ENCODE measurements at places on chromosomes 1 and 21.

- DNase-seq, result no peak
Measured at GRCh38 chr1:84810343-84810742, 82.7 kb downstream of the LPAR3 start.

GRCh38 chr1:221510793-221511503 is 230.9 kb downstream of the DUSP10 start:
- no peak for DNase-seq

DNA sequence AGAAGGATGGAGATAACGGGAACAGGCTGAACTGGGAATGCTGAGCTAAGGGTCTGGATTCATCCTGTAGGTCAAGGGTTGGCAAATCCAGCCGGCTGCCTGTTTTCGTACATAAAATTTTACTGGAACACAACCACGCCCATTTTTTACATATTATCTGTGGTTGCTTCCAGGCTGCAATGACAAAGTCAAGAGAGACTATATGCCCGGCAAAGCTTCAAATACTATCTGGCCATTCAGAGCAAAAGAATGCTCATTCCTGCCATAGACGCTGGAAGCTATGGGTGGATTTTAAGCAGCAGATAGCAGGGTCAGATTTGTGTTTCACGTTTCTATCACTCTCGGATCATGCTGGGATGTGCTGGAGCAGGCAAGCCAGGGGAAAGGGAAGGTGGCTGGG is 137.9 kb upstream of the EDN2 start:
- no peak for DNase-seq

GRCh38 chr1:187408212-187409004 is 579.7 kb downstream of the PLA2G4A start:
- DNase-seq, result no peak

DNA sequence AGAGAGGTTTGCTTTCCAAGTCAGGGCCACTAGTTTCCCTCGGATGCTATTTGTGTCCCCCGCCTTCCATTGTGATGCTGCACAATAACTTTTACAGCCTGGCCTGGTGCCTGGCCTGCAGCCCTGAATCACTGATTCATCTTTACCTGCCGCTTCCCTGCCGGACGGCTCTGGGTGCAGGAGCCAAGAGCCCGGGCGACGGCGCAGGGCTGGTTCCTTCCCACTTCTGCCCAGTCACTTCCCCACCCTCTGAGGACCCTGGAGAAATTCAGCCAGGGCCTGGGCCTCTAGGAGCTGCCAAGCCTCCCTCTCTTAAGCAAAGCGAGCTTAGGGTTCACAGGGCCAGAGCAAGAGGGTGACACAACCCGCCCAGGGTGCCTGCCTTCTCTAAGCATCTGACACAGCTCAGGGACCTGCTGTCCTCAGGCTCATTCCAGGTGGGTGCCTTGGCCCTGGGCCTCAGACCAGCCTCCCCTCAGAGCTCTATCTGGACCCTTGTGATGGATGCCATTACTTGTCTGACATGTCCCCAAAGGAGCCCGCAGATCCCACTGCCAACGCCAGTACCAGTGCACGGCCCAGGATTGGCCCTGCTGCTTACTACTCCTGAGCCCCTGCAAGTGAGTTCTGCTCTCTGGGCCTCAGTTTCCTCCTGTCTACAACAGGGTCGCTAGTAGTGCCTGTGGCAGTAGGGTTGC is 381.0 kb upstream of the VAMP3 start:
- no peak for DNase-seq

DNA sequence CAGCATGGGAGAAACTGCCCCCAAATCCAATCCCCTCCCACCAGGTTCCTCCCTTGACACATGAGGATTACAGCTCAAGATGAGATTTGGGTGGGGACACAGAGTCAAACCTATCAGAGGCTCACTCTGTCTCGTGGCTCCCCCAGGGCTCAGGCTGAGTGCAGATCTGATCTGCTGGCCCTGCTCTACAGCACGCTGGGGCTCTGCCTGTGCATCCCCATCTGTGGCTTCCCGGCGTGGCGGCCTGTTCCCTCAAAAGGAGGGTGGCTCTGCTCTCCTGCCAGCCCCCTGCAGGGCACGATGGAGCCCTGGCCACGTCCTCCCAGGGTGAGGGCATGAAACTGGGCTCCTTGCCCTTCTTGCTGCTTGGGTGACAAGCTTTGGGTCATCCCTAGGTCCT is 19.8 kb upstream of the SMYD3 start:
- DNase-seq, result no peak
